Gastroesophageal sphincter (tissue), 4 donors: ENCODE measurements at places on chromosomes 5 and 9. TPM values are rescaled to one million over a fixed set of nuclear protein-coding genes. Genes with fewer than 3 reads are reported as not detected.

- ATAC-seq = no peak
Measured at GRCh38 chr9:116816484-116816883, 129.4 kb downstream of the TRIM32 start.

Gene OTULINL
- total RNA-seq = 11.3 TPM

- ATAC-seq = peak; percentile 81
Measured at GRCh38 chr9:132768932-132769905, 99.0 kb downstream of the GTF3C4 start.

Gene CAMK2A
- 1.4 TPM for total RNA-seq

DNA sequence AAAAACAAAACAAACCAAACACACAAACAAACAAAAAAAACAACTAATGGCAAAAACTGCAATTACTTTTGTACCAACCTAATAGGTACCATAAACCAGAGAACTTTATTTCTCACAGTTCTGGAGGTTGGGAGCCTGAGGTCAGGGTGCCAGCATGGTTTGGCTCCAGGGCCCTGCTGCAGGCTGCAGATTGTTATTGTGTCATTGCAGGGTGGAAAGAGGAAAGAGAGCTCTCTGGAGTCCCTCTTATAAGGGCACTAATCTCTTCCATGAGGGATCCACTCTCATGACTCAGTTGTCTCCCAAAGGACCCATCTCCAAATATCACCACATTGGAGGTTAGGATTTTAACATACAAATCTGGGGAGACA is 64.9 kb upstream of the CPEB4 start:
- ATAC-seq = no peak

GRCh38 chr5:37888476-37888875 is 48.6 kb upstream of the GDNF start:
- ATAC-seq = no peak

Gene PCDHB7
- total RNA-seq = 1.7 TPM

GRCh38 chr9:100083448-100084127 is 15.2 kb downstream of the ERP44 start:
- no peak for ATAC-seq

DNA sequence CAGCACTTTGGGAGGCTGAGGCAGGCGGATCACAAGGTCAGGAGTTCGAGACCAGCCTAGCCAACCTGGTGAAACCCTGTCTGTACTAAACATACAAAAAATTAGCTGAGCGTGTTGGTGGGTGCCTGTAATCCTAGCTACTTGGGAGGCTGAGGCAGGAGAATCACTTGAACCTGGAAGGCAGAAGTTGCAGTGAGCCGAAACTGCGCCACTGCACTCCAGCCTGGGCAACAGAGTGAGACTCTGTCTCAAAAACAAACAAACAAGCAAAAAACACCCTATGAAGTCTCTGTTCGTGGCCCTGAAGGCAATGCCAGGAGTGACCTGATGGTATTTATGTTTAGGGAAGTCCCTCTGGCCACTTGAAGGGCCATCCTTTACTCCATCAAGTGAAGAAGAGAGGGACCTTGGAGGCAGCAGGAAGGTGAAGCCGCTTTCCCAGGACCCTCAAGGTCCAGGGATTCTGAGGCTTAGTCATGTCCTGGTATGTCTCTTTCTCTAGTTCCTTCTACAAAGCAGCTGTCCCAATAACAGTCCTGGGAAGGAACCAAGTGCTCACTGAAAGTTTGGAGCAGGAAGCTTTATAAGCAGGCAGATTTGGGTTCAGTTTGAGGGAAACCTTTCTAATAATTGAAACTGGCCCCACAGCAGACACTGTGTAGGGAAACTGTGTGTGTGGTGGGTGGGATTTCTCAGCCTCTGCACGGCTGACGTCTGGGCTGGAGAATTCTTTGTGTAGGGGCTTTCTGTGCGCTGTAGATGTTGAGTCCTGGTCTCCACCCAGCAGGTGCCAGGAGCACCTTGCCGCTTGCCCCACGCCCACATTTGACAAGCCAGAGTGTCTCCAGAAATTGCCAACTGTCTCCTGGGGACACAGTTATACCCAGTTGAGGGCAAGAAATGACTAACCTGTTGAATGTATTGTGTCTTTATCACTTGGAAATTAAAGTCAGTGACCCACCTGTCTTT is 12.5 kb downstream of the PHF2 start:
- ATAC-seq = no peak

- no peak for ATAC-seq
Measured at GRCh38 chr5:167579693-167580055, 711.8 kb upstream of the WWC1 start.

DNA sequence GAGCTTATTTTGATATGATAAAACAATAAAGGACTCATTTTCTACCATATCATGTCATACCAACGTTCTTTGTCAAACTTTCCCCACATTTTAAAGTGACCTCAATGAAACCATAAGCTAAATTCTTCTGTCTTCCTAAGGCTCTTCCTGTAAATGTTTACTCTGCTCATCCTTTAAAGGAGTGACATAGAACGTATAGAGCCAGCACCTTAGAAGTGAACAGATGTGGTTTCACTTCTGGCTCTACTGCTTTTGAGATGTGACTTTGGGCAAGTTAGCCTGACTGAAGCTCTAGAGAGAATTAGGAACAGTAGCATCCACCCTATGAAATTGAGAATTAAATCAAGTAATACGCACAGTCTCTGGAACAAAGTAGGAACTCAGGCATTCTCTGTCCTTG is 24.1 kb downstream of the SAR1B start:
- ATAC-seq = no peak

- ATAC-seq = no peak
Measured at GRCh38 chr9:18046068-18046467, 427.9 kb upstream of the ADAMTSL1 start.

GRCh38 chr5:7802855-7803254 is 48.1 kb downstream of the CFAP90 start:
- no peak for ATAC-seq

DNA sequence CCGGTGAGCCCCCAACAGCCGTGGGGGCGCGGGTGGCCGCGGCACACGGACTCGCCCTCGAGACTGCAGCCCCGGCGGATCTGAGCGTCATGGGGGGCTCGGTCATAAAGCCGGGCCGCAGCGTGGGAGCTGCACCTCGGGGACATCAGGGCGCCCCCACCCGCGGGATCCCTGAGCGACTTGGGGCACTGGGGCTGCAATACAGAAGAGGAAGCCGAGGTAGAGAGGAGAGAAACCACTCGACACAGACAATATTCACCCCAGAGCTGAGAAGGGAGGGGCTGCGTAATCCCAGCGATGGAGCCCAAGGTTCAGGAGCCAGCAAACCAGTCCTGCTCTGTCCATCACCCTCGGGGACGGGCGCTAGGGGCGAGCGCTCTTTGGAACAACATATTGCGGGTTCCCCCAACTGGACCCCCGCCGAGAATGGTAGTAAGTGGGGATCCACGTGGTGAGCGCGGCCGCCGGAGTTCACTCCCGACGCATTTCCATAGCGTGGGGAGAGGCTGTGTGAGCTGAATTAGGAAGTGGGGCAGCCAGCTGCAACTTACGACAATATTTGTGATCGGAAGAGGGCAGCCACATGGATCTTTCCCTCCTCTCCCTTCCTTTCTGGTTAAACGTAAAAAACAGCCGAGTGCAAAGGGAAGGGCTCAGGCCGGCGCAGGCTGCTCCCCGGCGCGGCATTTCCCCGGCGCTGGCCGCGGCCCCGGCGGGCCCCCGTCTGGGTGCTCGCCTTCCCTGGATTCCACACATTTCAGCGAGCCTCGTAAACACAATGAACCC is 9.9 kb downstream of the PTCH1 start:
- ATAC-seq = no peak

Gene SPINK13
- total RNA-seq = not detected

DNA sequence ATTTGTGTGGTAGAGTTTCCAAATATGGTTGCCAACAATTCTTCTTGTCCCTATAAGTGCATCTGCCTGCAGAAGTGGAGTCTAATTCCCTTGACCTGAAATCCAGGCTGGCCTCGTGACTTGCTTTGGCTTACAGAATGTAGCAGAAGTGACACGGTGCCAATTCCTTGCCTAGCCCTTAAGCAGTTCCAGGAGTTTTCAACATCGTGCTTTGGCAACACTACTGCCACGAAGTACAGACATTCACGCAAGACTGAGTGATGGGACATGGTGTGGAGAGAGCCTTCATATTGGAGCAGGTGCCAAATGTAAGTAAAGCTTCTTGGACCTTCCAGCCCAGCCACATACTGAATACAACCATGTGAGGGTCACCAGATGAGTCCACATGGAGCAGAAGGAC is 92.9 kb upstream of the NEK6 start:
- ATAC-seq = peak; percentile 55

- no peak for ATAC-seq
Measured at GRCh38 chr9:1233568-1233967, 183.4 kb downstream of the DMRT2 start.

Gene GABBR2
- not detected for total RNA-seq

GRCh38 chr5:75337366-75338021 is 474 bp downstream of the HMGCR start:
- peak; percentile 1 for ATAC-seq

Gene CBY3
- not detected for total RNA-seq

Gene HEMGN
- not detected for total RNA-seq

- ATAC-seq = no peak
Measured at GRCh38 chr5:124952566-124952965, 206.1 kb upstream of the ZNF608 start.
